Caco-2 (cell line): ENCODE measurements at places on chromosomes 6 and 20.

- DNase-seq = peak; percentile 12
Measured at GRCh38 chr6:26383624-26384417, 913 bp downstream of the BTN2A2 start.

GRCh38 chr20:19322061-19322985, 109.9 kb downstream of the SLC24A3 start:
- no peak for DNase-seq

- no peak for DNase-seq
Measured at GRCh38 chr6:163709693-163710092, 295.2 kb downstream of the QKI start.

DNA sequence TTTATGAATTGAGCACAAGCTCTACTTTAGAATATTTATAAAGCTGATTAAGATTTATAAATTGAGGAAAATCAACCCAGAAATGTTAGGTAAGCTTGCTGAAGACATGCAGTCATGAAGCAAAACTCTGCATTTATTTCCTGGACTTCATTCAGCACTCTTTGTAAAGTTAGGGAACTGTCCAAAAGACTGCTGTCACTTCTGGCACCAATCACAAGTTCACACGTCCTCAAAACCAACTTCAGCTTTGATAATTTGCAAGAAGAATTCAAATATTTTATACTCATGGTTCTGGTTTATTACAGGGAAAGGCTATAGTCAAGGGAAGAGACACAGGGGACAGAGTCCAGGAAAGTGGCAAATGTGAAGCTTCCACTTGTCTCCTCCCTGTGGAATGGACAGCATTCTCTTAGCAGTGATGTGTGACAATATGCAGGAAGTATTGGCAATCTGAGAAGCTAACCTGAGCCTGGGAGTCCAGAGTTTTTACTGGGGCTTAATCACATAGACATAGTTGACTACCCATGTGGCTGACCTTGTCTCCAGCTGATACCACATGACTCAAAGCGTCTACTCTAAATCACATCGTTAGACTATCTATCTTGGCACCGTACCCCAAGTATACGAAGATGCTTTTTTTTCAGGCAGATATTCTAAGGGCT, 85.4 kb downstream of the PPP1R14C start:
- DNase-seq = no peak

- DNase-seq = no peak
Measured at GRCh38 chr6:125923366-125923877, 33.1 kb upstream of the HINT3 start.

DNA sequence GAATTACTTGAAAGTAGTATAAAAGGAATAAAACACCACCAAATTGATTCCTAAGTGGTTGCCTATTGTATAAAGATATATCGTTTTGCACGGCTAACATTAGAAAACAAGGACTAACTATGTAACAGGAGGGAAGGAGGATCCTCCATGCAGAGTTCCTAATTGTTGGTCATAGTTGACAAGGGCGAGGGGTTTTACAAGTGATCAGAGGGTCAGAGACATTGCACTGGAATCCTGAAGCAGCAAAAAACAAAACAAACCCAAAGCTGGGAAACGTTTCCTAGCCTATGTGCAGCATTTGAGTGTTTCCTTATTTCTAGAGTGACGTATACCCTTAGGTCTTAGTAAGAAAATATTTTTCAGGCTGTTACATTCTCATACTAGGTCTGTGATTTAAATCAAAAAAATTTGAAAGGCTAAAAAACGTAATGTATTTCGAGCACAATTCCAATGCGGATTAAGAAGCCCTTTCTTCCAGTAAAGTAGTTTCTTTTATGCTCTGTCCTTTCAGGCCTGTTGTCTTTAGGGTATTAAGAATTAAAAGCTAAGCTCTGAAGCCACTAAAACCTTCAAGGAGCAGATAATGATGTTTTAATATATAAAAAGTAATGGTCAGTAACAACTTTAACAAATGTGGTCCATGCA, 373.8 kb upstream of the MMS22L start:
- DNase-seq = no peak

DNA sequence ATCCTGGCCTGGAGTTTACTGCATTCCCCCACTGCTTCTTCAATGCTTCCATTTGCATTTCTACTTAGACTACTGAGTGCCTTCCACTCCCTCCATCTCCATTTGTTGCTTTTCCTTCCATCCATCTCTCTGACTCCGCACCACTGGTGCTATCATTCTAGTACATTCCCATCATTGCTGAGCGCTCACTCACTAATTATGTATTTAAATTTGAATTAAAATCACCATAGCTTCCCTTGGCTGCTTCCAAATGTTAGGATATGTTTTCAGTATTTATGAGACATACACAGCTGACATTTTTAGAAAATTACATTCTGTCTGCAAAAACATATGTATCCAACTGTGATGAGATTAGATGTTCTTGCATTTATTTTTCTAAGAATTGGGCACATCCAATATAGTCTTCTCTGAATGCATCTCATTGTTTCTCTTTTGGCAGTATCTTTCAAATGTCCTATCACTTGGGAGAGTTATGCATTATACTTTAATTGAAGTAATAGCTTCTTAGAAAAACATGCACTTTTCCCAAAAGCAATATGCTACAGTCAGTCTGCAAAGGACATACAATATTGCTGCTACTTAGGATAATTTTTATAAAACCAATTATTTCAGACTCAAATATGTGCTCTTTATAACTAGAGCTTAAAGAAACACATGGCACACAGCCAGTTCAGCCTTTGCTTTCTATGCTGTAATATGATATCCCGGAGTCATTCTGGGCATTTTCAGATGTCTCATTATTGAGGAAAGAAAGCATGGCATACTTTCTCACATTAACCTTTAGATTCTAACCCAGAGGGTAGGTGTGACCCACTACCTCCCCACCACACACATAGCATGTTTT, 12.1 kb upstream of the COL21A1 start:
- no peak for DNase-seq

GRCh38 chr20:1122388-1123315, 4.2 kb downstream of the PSMF1 start:
- DNase-seq = no peak

- DNase-seq = no peak
Measured at GRCh38 chr20:2139250-2139649, 37.6 kb downstream of the STK35 start.
